ENCODE measurements at places on chromosomes 5 and 9.
A peak's percentile ranks its signal among the peaks of the same experiment; 100 is the strongest.

DNA sequence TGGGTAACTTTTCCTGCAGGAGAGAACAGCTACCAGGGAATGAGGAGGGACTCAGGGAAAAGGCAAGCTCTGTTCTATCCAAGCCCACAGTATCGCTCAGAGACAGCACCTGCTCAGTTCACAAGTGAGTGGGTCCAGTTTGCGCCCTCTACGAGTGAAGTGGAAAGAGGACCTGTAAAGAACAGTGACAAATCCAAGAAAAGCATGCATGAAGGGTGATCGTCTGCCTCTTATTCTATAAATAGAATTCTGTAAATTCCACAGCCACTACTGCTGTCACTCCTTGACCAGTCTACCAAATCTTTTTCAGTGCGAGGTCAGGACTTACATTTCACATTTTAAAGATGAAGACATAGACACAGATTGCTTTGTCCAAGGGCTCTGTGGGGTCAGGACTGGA is 117.5 kb downstream of the ENTREP1 start:
- no peak for DNase-seq

- no peak for DNase-seq
Measured at GRCh38 chr9:127423476-127423933, 677 bp upstream of the ZNF79 start.

DNA sequence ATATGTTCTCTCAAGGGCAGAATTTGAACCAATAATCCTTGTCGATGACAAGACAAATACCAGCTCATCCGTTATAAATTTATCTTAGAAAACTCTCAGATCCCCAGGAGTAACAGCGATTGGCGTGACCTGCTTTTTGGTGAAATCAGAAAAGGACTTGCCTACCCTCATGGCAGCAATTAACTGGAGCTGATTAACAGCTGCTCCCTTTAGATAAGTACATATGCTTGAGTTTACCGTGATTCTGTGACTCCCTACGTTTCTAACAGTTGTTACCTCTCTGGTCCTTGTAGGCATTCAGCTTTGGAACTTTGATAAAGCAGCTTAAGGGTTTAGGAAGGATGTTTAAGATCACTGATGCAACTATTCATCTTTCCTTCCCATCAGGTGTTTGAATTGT is 2.6 kb downstream of the INVS start:
- no peak for DNase-seq

GRCh38 chr9:14692470-14693250 is 572 bp downstream of the ZDHHC21 start:
- DNase-seq, result peak; percentile 45

DNA sequence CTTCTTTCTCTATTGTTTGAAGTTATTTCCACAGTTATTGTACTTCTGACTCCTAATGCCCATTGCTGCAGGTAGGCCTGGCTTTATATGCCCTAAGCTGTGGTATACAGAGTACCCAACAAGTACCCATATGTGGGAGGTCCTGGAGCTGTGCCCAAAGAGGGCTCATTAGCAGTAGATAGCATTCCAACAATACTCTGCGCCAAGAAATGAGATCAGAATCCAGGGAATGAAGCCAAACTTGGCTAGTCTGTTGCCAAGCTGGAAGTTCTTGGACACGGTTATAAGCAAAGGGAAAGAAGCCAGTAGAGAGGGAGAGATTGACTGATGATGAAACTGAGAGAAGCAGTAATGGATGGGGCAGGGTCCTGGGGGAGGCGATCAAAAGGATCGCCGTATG is 29.7 kb upstream of the FAM169A start:
- DNase-seq, result no peak

GRCh38 chr9:18124760-18125159 is 349.2 kb upstream of the ADAMTSL1 start:
- no peak for DNase-seq

GRCh38 chr9:82127465-82127864 is 138.9 kb downstream of the SPATA31D1 start:
- DNase-seq, result no peak

- peak; percentile 93 for DNase-seq
Measured at GRCh38 chr9:20197976-20198685, 409.3 kb upstream of the SLC24A2 start.

GRCh38 chr5:177473443-177474001 is at the start of gene DBN1:
TSS of gene DBN1 (minus strand) at chr5:177473634. CDS start at chr5:177473521, 113 bp downstream.
- DNase-seq, result no peak

- no peak for DNase-seq
Measured at GRCh38 chr5:80998590-80998979, 38.4 kb downstream of the RASGRF2 start.

DNA sequence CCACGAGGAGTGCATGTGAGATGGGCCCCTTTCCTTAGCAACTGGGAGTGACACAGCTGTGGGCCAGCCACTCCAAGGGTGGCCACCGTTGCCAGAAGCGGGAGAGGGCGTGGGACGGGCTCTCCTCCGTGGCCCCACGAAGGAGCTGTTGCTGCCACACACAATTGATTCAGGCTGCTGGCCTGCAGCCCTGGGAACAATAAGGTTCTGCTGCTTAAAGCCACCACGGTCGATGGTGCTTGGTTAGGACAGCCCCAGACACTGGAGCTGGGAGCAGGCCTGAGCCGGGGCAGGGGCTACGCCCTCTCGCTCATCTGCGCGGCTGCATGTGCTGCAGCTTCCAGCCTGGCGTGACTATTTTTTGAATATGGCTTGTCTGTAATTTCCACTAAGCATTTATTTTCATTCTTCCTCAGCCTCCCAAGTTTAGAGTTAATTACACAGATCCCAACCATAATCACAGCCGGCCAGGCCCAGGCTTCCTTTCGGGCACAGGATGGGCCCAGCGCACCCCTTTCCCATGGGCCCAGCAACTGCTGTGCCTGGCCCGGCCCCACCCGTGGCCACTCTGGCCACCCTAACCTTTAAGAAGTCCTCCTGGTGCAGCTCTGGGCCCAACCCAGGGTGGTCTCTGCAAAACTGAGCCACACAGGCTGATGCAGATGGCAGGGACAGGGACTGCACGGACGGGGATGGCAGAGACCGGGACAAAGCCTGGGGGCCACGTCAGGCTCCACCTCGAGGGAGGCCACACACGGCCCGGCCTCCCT is 49.7 kb downstream of the VAV2 start:
- no peak for DNase-seq

Measured in islet precursor cell (in vitro differentiated cells).